Mammary epithelial cell (primary cell): ENCODE measurements at places on chromosomes 1 and 21. TPM values are rescaled to one million over a fixed set of nuclear protein-coding genes. Genes with fewer than 3 reads are reported as not detected.

Gene C4BPB
- total RNA-seq = not detected in 2 replicates

DNA sequence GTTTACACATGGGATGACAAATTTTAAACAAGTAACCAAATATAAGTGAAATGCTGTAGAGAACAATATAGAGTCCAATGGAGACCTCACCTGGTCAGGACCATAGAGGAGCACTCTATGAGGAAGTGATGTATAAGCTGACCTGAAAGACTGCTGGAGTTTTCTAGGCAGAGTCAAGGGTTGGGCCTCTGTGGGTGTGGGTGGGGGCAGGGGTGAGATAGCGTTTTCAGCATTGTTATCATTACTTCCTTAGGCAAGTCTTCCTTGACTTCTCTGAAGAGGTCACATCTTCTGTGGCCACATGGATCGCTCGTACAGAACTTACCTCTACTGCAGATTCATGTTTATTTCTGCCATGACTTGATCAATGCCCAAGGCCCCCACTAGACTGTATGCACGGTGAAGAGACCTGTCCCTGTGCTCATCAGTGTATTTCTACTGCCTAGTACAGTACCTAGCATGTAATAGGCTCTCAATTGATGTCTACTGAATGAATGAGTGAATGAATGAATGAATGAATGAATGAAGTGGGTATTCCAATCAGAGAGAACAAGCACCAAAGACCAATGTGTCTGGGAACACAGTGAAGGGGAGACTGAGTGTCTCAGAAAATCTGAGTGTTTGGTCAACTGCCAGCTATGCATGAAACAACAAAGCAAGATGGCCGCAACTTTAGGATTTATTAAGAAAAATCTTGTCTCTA lies 116.5 kb downstream of the RNF220 start:
- no peak for DNase-seq

DNA sequence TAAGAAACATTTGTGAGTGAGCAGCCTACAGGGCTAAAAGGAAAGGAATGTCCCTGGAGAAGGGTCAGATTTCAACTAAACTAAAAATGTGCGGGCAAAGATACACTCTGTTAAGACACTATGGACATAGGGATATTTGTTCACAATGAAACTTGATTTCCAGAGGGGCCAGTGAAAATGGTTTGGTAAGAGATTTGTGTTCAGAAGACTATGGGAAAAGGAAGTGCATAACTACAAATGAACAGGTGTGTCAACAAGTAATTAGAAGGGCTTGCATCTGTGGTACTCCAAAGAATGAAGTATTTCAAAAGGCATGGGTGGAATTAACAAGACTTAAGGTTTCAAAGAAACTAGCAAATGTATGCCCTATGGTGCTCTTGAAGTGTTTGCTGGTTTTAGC lies 60.4 kb downstream of the NME7 start:
- DNase-seq = no peak

Gene NGF
- total RNA-seq = 1.3 and 10.6 TPM in 2 replicates

Gene CYP4A11
- total RNA-seq = not detected in 2 replicates

Gene LINGO4
- total RNA-seq = not detected in 2 replicates

DNA sequence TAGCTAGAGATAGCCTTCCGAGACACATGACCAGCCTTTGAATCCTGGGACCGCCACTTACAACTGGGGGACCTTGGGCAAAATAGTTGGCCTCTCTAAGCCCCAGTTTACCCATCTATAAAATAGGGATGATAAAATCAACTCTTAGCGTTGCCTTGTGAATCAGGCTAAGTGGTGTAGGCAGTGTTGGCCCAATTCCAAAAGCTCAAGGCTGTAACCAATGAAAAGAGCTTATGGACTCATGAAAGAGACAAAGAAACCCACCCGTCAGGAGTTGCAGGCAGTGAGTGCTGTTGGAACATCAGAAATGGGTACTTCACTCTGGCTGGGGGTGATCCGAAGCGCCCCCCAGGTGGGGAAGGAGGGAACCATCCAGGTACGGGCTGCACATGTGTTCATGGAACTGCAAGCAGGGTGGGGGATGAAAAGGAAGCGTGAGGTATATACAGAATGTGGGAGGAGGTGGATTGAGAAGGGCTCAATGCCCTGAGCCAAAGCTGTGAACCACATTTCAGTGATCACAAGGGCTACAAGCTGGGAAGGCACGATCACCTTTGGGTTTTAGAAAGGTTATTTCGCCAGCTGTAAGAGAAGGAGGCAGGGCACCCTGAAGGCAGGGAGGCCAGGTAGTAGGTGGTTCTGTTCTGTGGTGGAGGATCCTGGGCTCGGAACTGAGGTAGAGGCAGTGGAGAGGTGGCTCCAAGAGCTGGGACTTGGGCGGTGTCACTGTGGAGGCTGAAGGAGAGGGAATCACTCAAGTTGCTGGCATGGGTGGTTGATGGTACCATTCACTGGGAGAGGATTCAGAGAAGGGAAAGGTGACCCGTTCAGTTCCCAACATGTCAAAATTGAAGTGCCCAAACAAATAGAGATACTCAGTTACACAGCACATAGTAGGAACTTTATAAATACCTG lies 11.4 kb upstream of the KIAA1614 start:
- DNase-seq = no peak

Gene OR6K3
- total RNA-seq = not detected in 2 replicates

- DNase-seq = no peak
Observed at GRCh38 chr1:200405264-200405663, 4.6 kb downstream of the ZNF281 start.

Gene HNRNPCL1
- total RNA-seq = not detected

- DNase-seq = no peak
Observed at GRCh38 chr21:28387220-28387619, 605.5 kb downstream of the LTN1 start.

Gene C1orf185
- not detected in 2 replicates for total RNA-seq

DNA sequence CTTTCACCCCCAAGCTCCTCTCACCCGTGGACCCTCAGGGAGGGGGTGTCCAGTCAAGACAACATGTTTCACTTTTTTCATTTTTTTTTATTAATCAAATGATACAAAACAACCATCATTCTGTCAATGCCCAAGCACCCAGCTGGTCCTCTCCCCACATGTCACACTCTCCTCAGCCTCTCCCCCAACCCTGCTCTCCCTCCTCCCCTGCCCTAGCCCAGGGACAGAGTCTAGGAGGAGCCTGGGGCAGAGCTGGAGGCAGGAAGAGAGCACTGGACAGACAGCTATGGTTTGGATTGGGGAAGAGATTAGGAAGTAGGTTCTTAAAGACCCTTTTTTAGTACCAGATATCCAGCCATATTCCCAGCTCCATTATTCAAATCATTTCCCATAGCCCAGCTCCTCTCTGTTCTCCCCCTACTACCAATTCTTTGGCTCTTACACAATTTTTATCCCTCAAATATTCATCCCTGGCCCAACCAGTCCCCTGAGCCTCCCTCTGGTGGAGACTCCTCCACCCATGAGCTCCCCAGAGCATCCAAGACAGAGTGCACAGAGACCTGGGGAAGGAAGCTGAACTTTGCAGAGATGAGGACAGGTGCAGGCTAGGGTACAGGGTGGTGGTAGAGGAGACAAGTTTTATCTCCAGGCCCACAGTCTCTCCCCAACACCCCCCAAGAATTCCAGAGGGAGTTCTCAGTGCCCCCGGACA lies 1.4 kb upstream of the S100A16 start:
- no peak for DNase-seq

DNA sequence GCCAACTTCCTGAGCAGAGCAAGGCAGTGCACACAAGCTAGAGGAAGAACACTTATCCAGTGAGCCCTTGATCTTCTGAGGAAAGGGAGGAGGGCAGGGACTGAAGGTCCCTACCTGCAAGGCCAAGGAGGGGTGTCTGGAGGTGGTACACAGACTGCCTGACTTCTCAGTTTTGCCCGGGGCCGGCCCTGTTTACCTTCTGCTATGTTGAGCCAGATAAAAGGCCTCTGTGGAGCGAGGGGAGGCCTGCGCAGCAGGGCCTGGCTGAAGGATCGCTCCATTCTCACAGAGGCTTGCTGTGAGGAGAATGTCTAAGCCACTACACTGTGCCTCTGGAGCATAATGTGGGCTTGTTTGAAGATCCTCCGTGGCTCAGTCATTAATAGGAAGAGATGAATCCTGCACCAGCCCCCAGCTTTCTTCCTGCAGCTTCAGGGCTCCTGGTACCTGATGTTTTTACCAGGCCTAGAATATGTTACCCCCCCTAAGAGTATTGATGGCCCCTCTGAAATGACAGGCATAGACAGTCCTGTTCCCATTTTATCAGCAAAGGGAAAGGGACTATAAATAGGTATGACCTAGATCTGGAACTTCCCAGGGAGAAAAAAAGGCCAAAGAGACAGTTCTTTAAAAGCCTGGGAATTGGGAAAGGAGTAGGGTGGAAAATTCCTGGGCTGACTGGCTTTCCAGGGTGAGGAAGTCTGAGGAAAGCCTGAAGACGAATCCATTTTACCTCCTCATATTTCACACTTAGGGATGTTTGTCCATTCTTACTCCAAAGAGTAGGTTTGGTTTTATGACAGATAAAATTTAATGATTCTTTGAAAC lies 4.7 kb downstream of the POGK start:
- DNase-seq = no peak
